ENCODE measurements at places on chromosomes 3 and 15.

- no peak for DNase-seq
These were observed 135.7 kb upstream of the LRRFIP2 start for GRCh38 chr3:37309921-37310665.

DNA sequence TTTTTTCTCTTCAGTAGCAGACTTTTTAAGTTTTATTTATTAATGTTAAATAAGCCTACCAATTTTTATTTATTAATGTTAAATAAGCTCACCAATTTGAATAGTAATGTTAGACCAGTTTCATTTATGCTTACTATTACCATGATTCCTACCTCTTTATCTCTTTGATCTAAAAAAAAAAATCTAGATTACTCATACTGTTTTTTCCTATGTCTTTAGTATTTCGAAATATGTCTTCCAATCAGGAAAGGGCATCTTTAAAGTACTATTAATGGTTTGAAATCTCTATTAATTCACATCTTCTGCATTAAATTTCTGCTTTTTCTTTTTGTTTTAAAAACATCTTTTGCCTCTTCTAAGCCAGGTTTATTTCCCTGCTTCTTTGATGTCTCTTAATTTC is 27.5 kb upstream of the MAPKBP1 start:
- DNase-seq = no peak

- DNase-seq = no peak
These were observed 83.7 kb downstream of the ETV5 start for GRCh38 chr3:186025161-186025560.

GRCh38 chr3:157027861-157028745 is 131.8 kb downstream of the CCNL1 start:
- DNase-seq = no peak

DNA sequence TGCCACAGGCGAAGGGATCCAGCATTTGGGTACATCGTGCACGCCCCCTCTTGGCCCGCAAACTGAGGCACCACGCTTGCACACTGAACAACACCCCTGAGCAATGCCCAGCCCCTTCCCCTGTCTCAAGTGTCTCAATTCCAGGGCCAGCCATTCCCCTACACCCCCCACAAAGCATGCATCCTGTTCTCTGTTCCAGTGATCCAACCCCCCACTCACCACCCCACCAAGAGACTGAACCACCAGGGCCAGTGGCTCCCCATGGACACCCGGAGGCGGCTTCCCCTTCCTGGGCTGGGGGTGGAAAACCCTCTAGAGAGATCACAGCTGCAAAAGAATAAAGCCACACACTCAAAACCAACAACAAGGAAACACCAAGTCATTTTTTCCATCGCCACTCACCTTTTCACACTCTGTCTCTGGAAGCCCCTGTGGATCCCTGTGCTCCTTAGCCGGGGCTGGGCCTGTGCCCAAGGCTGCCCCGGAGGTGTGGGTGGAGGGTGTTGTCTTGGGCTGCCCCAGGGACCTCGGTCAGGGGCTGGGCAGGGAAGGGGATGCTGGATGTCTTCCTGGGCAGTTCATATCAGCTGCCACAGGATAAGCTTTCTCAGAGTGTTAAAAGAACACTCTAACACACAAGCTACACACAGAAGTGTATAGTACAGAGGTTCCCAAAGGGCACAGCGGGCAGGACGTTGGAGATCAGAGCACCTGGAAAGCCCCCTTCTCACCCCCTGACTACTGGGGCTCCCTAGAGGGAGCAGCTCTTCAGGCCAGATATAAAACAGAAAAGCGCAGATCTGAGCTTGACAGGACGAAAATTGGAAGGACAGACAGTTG is 92.5 kb downstream of the CHSY1 start:
- no peak for DNase-seq
